ENCODE measurements at places on chromosomes 4 and X.

- no peak for DNase-seq
These were observed 154.4 kb downstream of the SHROOM3 start for GRCh38 chr4:76589402-76589801.

DNA sequence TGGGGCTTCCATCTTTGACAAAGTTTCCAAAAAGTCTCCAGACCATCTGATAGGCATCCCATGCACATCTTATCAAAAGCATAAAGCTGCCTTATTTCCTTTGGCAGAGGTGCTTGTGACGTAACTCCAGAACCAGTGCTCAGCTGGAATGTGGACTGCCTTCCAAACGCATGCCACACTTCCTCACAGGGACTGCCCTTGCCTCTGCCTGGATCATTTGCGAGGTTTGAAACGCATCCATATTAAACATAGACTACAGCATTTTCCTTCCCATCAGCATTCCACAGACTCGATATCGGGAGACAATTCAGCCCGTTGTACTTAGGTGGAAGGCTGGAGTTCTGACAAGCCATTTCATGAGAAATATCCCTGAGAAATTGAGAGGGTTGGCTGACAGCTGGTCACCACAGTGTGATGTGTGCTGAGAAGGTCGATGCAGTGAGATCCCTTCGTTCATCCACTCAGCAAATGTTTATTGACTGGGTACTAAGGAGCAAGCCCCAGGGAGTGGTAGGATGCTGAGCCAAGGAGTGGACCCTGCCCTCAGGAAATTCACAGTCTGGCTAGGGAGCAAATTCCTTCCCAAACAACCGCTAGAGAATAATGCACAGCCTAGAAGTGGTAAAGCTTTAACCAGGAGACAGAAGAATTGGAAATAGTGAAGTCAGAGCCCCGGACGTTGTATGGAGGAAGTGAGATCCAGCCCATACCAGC lies 376.0 kb downstream of the BCOR start:
- no peak for DNase-seq

- no peak for DNase-seq
These were observed 48.3 kb upstream of the MAB21L2 start for GRCh38 chr4:150533673-150534072.

- DNase-seq, result no peak
These were observed 66.4 kb upstream of the GPR174 start for GRCh38 chrX:79078114-79078513.

- no peak for DNase-seq
These were observed 108.8 kb downstream of the HHIP start for GRCh38 chr4:144754562-144755410.

DNA sequence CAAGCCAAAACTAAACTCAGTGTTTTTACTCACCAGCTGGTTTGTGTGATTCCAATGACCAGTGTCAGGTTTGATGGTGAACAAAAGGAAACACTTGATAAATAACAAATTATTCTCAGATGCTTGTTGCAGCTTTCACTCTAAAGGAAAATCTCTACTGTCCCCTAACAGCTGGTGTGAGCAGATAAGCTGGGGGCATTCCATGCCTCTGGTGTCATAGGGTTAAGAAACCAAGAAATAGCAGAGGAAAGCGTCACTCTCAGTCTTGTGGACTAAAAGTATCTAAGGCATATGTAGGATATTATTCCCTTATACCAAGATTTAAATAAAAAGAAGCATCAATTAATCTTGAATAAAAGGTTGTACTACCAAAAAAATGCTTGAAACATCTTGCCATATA lies 24.3 kb downstream of the TRPC5 start:
- no peak for DNase-seq

- DNase-seq, result no peak
These were observed 122.7 kb downstream of the TMEM164 start for GRCh38 chrX:110125446-110126162.

DNA sequence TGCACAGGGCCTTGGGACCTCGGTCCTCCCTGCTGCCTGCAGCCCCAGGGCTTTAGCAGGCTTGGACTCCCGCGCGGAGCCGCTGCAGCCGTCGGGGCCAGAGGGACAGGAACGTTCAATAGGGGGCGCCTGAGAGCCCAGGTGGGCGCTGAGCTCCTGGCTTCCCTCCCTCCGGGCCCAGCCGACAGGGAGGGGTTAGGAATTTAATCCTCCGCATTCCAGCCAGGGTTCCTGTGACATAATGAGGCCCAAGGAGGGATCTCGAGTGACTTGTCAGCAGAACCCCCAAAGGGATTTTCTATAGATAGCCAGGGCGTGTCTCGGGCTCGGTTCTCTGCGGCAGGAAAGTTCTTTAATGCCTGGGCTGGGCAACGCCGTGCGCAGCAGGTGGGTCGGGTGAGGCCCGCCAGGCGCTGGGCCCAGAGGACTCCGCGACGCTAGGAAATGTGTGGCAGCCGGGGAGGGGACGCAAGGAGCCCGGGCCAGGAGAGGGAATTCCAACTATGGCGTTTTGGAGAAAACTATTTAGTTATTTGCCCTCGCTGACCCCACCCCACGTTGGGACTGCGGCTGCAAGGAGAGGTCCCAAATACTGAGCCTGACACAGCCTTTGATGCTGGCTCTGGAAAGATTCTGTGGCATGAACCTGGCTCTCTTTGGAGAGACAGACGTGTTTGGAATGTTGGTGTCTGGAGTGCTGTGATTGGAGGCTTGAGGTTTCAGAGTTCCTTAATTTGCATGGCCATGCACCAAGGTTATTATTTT lies 285.2 kb upstream of the GATB start:
- peak; percentile 65 for DNase-seq

DNA sequence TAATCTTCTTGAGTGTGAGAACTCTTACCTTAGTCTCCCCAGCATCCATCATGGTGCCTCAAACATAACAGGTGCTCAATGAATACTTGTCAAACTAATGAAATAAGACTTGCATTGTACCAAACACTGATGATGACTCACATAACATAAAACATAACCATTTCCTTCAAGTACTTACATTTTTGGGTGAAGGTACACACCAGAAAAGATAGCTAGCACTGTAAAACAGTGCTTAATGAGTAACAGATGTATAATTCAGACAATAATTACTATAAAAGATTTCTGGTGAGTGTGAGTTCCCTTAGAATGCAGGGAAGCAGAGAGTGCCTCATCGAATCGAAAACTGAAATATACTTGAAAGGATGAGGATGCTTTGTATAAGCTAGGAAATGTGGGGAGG lies 70.1 kb upstream of the HCCS start:
- no peak for DNase-seq

DNA sequence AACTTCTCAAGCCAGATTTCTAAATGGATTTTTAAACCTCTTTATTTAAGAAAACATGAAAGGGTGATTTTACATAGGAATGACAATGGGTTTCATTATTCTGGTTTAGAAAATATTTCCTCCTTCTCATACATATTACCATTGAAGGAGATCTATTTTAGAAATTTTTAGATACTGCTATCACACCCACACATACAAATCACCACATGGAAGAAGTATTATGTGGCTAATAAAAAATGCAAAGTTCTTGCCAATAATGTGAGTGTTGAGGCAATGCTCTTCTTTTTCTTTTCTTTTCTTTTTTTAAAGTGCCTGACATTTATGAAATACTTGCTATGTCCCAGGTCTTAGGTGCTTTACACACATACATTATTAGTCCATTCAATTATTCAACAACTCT lies 6.8 kb downstream of the STAP1 start:
- no peak for DNase-seq

GRCh38 chr4:4506961-4507360 lies 34.9 kb downstream of the STX18 start:
- DNase-seq, result no peak

GRCh38 chrX:16593801-16594200 lies 56.2 kb upstream of the S100G start:
- DNase-seq, result no peak

- no peak for DNase-seq
These were observed 12.3 kb upstream of the ADRA2C start for GRCh38 chr4:3753726-3754412.

DNA sequence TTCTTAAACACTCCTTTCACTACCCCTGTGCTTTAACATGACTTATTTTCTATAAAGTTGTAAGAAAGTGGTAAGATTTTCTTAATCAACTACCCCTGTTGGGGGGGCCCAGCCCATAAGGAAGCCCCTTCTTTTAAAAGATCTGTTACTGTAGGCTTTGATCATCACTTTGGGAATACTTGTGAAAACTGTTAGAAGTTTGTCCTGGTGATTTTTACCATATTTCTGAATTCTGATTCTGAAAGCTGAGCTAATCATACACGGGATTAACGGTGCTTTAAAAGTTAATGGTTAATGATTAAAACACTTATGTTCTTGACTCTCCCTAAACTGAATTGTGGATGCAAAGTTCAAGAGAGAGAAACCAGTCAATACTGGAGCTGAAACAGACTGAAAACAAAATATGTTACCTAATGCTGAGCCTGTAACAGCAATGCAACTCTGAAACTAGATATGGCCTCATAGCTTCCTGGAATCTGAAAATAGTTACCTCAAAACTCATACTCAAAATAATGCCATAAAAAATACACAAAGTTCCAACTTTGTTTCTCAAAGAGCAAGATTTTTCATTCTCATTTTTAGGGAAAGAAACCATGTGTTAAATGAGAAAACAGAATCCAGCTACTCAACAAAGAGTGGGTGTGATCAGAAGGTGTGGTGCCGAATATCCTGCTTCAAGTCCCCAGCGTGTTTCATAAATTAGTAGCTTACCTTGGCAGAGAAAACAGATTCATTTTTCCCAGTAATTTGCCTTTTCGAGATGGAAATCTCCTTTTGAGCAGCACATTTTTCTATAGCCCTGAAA lies 31.6 kb downstream of the ADH7 start:
- DNase-seq, result no peak

GRCh38 chrX:123260920-123261418 lies 76.9 kb downstream of the GRIA3 start:
- no peak for DNase-seq

DNA sequence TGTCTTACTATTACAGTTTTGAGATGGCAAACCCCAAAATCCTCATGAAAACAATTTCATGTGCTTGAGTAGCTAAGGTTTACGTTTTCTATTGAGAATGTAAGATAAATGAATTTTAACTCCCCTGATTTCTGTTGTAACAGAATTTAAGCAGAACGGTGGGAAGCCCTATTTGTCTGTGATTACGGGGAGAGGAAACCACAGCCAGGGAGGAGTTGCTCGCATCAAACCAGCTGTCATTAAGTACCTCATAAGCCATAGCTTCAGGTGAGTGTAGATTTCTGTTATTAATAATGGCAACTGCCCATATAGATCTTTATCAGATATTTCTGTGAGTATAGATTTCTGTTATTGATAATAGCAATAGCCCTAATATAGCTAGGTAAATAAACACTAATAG lies 44.2 kb upstream of the RHOH start:
- DNase-seq, result no peak

DNA sequence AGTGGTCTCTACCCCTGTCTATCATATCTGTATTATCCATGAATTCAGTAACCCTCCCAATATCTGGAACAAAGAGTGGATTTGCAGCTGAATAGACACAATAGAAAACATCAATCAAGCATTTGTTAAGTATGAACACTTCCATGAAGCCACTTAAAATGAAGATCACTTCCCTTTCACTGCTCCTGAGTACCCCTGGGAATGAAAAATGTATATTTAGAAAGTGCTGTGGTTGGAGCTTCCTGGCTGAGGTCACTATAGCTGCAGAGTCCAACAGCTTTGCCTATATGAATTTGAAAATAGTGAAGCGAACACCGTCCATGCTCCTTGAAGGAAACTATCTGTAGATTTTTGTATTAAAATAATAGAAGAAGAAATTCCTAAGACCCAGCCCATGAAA lies 227.0 kb downstream of the DTHD1 start:
- no peak for DNase-seq

- no peak for DNase-seq
These were observed 40.6 kb downstream of the GABRB1 start for GRCh38 chr4:47071901-47072341.

GRCh38 chrX:16213961-16214360 lies 46.7 kb downstream of the MAGEB17 start:
- DNase-seq, result no peak

- no peak for DNase-seq
These were observed 37.1 kb upstream of the SPARCL1 start for GRCh38 chr4:87566276-87566675.

GRCh38 chr4:16263056-16263455 lies 36.8 kb upstream of the TAPT1 start:
- no peak for DNase-seq

- no peak for DNase-seq
These were observed 47.6 kb downstream of the METTL14 start for GRCh38 chr4:118732591-118733330.

- DNase-seq, result no peak
These were observed 654.9 kb upstream of the HTR2C start for GRCh38 chrX:113929004-113929403.

- peak; percentile 63 for DNase-seq
These were observed 160.7 kb upstream of the LDB2 start for GRCh38 chr4:17058916-17059741.

DNA sequence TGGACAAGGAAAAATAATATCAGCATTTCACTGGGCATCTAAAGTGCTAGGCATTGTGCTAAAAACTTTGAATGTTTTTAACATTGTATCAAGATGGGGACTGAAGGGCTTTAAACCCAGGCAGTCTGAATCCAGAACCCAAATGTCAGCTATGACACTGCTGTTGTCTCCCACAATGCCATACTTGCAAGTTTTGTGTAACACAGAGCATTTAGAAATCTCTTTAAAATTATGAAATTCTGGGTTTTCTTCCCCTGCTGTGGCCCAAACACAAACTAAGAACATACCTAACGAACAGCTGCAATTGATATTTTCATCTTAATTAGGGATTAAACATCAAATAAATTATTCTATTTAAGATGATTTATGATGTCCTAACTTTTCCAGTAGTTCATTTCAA lies 66.8 kb upstream of the LSM6 start:
- DNase-seq, result no peak

DNA sequence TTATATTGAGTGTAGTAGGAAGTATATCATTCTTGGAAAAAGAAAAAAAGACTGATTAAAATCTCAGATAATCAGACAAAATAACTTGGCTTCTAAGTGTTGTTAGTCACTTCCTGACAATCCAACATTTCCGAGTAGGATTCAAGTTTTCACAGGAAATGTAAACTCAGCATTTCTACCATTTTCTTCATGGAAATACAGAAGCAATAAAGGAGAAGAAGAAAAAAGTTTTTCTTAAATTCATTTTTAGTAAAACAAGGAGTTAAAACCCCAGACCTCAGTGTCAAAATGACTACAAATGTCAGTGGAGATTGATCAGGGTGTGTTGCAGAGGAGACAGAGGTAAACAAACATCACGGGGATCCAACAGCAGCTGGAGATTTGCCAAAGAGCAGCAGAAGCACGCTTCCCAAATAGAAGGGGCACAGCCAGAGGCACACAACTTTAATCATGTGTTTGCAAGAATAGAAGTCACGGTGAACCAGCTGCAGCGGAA lies 129.3 kb upstream of the FAM9B start:
- DNase-seq, result no peak

- peak; percentile 43 for DNase-seq
These were observed 136.2 kb downstream of the CPZ start for GRCh38 chr4:8728536-8729407.

GRCh38 chr4:8765084-8765483 lies 106.6 kb downstream of the HMX1 start:
- DNase-seq, result no peak

- DNase-seq, result no peak
These were observed 113.5 kb downstream of the PHF8 start for GRCh38 chrX:53930515-53931380.

GRCh38 chrX:17654116-17654515 lies 83.2 kb upstream of the SCML1 start:
- no peak for DNase-seq

Data from sciatic nerve (tissue), 2 donors.